ENCODE measurements at places on chromosomes 3 and 15.

GRCh38 chr15:23472678-23473077 is 25.6 kb upstream of the GOLGA6L2 start:
- no peak for DNase-seq

GRCh38 chr15:71656425-71656824 is 153.9 kb upstream of the NR2E3 start:
- DNase-seq = no peak

GRCh38 chr3:15501126-15501525 is 20.4 kb downstream of the COLQ start:
- DNase-seq = peak; percentile 65

DNA sequence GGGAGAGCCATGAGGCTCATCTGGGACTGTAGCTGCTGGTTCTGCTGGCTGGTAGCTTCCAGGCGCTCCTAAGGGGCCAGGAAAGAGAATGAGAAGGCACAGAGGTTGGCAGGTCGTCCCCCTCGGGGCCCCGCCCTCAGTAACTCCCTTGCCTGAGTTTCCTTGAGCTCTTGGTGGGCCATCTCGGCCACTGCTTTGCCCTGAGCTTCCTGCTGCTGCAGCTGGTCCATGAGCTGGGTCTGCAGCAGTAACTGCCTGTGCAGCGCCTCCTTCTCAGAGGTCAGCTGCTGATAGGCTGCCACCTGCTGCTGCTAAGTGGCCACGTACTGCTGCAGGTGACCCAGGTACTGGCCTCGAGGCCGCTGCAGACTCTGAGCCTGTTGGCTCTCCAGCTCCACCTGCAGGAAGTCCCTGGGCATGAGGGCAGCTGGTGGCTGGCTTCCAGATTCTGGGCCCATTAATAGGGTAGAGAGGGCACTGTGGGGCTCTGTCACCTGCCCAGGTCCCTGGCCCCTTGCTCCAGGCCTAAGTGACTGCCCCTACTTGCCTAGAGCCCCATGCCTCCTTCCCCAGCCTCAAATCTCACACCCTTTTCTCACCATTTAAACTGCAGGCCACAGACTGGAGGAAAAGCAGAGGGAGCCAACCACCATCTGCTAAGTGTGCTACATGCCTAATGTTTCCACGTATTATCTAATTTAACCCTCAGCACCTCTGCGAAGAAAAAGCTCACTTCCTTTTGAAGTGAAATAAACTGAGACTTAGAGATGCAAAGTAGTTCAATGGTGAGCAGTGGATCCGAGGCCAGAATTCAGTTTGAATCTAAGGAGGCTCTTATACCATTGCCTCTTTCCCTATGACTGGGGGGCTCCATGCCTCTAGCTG is 10.8 kb upstream of the VPS33B start:
- DNase-seq = peak; percentile 88

DNA sequence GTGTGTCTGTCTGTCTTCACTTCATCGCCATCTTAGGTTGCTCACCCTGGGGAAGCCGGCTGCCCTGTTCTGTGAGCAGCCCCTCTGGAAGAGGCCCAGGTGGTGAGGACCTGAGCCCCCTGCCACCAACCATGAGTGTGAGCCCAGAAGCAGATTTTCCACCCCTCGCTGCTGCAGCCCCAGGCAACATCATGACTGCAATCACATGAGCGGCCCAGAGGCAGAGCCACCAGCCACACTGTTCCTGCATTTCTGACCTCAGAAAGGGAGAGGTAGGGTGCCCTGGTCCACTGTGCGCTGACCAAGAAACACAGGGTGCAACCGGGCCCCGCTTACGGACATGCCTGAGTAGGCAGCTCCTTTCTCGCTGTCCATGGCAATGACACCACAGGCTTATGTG is 92.3 kb upstream of the IQSEC1 start:
- DNase-seq = no peak

- no peak for DNase-seq
Measured at GRCh38 chr15:77568014-77568972, 64.4 kb downstream of the LINGO1 start.

GRCh38 chr3:15152184-15152583 is 53.2 kb upstream of the RBSN start:
- DNase-seq = no peak

DNA sequence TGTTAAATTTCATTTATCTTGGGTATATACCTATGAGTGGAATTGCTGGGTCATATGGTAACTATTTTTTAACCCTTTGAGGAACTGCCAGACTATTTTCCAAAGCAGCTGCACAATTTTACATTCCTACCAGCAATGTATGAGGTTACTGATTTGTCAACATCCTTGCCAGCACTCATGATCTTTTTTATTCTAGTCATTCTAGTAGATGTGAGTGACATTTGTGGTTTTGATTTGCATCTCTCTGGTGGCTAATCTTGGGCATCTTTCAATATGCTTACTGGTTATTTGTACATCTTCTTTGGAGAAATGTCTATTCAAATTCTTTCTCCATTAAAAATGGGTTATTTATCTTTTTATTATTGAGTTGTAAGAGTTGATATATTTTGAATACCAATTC is 21.3 kb upstream of the LRRC58 start:
- no peak for DNase-seq

DNA sequence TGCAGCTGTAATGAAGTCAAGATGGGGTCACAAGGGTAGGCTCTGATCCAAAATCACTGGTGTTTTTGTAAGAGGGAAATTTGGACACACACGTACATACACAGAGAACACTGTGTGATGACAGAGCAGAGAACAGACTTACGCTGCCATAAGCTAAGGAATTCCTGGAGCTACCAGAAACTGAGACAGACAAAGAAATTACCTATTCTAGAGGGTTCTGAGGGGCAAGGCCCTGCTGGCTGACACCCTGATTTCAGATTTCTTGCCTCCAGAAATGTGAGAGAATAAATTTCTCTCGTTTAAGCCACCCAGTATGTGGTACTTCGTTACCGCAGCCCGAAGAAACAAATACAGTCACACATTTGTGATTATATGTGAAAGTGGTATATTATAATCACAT is 24.8 kb downstream of the CBLB start:
- no peak for DNase-seq

DNA sequence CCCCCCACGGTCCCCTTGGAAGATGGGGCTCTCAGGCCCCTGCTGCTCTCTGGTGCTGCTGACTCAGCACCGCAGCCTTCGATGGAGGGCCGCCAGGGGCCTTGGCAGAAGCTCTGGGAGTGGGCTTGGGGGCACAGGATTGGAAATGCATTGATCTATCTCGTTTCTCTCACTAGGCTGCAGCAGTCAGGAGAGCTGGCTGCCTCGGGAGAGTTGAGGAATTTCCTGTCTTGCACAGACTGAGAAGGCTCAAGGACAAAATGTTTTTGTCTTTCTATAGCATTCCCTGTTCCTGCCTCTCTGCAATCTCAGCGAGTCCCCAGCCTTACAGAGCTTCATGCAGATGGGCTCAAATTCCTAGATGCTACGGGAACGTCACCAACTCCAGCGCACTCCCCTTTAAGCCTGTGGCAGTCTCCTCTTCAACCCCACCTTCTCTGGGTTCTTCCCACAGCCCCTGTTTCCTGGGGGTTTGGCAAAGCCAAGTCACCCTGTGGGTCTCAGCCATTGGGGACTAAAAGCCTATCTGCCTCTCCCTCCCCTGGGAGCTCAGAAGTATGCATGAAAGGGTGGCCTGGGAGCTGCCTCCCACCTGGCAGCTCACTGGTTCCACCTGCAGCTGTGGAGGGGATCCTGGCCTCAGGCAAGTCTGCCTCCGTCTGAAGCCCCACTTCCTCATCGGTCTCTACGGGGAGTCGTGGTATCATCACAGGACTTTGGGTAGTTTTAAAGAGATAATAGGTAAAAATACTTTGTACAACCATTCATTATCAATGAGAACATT is 127.4 kb upstream of the HACD2 start:
- no peak for DNase-seq

DNA sequence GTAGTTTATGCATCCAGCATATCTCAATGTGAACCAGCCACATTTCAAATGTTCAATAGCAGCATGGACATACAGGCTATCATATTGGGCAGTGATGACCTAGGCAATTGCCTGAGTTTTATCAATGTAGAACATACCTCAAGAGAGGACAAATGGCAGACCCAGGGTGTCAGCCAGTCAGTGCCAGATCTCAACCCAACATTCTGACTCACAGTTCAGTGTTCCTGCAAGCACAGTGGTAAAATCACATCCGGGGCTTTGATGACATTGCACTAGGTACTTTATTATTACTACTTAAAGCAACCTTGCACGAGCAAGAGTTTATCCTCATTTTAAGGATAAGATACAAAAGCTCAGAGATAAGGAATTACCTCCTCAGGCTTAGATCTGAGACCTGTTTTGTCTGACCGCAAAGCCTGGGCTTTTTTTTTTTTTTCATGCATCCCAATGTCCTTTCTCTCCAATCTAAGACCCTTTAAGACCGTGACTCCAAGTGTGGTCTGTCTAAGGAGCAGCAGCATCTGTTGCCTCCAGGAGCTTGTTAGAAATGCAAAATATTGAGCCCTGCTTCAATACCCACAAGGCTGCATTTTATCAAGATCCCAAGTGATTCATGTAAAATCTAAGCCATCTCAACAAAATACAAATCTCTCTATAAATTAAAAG is 60.1 kb downstream of the SLC12A1 start:
- no peak for DNase-seq

GRCh38 chr3:89584398-89584797 is 477.0 kb downstream of the EPHA3 start:
- DNase-seq = no peak

DNA sequence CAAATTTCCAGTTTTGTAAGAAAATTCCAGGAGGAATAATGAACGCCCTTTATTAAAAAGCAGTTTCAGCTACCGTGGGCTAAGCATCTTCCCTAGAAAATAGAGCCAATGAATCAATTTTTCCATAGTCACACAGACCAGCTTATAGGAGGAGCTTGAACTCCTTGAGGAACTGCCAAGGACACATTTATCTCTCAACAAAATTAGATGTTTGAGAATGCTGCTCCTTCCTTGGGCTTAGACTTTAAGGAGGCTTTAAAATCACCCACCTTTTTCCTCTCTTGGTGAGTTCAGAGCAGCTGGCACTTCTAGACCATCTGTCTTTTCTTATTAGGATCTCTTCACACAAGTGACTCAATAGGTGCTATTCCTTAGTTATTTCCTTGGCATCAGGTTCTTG is 588.0 kb downstream of the SQOR start:
- DNase-seq = no peak

DNA sequence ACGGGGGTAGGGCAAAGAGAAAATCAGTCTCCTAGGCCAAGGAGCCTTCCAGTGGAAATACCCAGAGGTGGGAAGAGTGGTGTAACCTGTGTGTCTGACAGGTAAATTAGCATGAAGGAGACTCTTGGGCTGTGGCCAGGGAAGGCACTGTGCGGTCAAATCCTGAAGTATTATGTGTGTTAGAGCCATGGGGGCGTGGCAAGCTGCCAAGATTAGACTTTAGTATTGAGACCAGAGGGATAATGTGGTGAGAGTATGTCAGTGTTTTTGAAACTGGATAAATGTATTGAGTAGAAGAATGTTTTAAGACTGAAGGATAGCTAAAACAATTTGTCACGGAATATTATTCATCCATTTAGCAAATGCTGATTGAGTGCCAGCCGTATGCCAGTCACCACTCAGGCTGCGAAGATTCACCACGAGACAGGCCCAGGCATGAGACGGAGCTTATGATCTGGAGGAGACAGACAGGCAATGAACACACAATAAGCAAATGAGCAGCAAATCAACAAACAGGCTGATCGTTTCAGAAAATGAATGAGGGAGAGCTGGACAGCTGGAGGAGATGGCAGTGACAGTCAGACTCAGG is 445.9 kb downstream of the MCTP2 start:
- DNase-seq = no peak

DNA sequence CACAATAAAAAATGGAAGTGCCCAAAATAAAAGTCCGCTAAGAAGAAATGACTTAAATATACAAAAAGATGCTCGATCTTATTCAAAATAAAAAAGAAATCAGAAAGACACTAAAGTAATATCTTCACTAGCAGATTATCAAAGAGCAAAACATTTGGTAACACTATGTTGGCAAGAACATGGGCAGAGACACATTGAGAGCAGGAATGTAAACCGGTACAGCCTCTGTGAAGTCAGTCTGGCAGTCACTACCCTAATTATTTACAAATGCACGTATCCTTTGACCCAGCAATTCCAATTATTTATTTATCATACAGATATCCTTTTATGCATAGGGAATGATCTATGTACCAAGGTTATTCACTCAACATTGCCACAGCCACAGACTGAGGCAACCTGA is 34.5 kb downstream of the TBL1XR1 start:
- no peak for DNase-seq

DNA sequence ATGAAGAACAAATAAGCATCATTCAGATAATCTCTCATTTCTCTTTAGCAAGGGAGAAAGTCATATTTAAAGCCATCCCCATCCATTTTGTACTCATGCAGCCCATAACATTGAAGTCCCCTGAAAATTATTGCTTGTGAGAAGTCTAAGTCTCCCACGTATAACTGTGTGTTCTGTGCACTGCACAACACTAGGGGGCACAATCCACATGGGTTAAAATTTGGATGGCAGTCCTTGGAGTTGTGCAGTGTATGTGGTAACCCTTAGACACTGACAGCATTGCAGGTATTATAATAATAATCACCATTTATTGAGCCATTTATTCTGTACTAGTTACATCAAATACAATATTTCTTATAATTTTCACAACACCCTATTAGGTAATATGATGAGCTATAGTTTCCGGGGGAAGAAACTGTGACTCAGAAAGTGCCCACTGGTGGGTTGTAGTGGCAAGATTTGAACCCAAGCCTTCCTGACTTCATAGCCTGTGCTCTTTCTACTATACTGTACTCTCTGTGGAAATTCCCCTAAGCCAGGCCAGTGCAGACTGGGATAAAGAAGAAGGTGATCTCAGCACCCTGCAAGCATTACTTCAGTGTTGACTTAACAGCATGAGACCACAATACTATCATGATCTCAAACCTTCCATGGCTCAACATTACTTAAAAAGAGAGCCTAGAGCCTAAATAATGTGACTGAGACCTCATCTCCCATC is 15.7 kb downstream of the KCNAB1 start:
- no peak for DNase-seq

DNA sequence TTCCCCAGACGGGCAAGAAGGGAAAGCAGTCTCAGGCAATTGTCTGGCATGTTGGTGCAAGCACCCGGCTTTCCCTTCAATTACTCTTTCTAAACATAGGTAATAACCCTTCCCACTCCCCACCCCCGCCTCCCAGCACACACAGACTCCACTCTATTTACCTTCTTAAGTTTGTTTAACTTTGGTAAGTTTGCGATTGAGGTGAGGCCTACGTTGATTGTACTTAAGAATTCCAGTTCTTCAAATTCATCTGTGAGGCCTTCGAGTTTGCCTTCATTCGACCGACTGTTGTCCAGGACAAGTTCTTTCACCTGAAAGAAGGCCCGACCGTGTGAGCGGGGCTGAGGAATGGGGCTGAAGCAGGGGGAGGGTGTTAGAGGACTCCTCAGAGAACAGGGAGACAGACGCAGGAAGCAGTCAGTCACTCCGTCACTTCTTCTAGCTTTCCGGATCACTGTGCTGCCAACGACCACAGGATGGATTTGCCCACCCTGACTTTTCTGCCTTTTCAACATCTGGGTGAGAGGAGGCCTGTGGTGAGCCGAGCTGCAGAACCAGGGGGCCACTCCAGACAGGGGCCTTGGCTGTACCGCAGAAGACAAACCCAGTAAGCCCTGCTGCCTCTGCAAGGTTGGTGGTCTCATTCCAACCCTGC is 33.0 kb downstream of the ANP32A start:
- no peak for DNase-seq

- no peak for DNase-seq
Measured at GRCh38 chr3:132351222-132351806, 34.1 kb downstream of the ACP3 start.

Data from NCI-H146 (cell line).